Cardiac septum (tissue), 1 donor: ENCODE measurements at places on chromosomes 2 and 18.

DNA sequence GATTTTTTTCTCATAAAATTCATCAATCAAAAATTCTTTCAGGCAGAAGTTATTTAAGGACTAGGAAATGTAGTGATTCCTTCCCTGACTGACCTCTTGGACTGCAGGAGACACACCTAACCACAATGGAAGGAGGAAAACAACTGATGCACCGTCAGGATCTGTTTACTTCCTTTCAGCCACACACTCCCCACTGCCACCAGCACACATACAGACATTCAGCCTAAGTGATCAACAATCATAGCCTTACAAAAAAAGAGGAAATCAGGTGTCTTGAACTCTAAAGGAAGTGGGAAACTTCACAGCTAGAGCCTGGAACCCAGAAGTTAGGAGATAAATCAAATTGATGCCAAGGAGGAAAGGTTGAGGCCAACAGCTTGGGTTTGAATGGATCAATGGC is 213.5 kb upstream of the ACVR2A start:
- DNase-seq = no peak

DNA sequence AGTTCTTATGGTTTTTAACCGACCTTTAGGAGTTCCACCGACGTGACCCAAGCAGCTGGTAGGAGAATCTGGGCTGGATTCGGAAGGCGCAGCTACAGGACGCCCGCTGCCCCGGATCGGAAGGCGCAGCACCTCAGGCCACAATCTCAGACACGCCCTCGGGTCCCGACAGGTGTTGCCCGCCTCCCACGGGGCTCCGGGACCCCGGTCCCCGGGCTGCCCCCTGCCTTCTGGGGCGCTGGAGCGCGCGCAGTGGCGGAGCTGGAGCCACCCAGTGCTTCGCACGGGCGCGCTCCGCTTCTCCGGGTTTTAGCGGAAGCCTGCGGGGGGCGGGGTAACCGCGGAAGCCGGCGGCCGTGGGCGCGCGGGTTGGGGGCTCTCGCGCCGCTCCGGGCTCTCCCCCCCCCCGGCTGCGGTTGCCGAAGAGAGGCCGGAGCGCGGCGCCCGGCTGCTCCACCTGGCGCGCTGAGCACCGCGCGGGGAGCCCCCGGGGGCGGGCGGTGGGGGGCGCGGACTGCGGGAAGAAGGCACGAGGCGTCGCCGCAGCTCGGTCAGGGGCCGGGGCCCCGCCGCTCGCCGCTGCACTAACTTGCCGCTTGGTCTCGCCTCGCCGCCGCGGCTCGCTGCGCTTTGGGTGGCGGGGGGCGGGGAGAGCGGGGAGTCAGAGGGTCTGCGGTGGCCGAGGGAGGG is 718.8 kb downstream of the DPP10 start:
- no peak for DNase-seq

- no peak for DNase-seq
These were observed 33.8 kb upstream of the DNAJC10 start for GRCh38 chr2:182682210-182682609.

DNA sequence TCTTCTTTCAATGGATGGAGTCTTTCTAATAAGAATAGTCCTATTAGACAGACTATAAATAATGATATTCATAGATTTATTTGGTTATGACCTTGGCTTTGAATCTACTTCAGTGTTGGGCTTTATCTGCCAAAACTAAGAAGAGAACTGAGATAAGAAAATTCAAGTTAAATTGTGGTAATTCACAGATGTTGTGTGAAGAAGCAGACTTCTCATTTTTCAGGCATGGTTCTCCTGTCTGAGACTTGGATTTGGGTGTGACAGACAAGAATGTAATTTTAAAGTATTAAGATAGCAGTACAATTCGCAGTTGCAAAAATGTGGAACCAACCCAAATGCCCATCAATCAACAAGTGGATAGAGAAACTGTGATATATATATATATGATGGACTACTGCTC is 124.7 kb downstream of the QPCT start:
- no peak for DNase-seq

DNA sequence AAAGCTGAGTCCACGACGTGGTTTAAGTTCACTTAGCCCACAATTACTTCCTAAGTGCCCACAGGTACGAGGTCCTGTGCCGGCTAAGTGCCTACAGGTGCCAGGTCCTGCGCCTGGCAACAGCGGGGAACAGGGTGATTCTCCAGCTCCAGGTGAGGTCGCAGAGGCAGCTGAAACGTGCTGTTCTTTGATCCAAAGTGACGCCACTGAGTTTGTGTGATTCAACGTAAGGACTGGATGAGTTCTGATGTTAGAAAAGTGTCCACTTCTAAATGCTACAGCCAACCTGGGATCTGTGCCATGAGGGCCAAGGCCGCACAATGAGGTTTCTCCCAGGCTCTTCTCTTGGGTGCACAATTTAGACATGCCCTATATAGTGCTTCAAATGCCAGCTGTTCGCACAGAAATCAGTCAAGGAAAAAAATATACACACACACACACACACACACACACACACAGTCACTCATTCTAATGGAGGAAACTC is 57.5 kb downstream of the NDUFA10 start:
- DNase-seq = no peak

- DNase-seq = no peak
These were observed 212.8 kb upstream of the SOX11 start for GRCh38 chr2:5479265-5479928.

GRCh38 chr2:27042159-27042661 is 9.3 kb upstream of the AGBL5 start:
- no peak for DNase-seq

DNA sequence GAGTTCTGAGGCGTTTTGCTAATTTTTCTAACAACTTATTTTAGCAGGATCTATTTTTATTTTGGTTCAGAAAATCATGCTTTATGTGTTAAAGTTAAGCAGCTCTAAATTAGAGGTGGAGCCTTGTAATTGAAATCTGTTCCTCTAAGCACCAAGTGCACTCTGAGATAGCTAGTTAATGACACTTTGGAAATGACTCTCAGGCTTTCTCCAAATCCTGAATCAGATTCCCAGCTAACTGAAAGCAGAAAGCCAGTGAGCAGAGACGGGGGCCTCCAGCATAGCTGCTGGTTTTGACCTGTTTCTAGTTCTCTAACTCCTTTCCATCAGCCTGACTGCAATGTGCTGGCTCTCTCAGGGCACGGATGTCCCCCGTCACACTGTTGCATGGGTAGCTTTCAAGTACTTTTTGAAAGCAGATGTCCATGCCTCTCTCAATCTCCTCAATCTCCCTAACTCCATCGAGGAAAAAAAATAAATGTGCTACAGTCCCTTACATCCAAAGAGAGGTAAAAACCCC is 326.5 kb downstream of the SATB2 start:
- DNase-seq = no peak
